ENCODE measurements at places on chromosomes 4 and X.
A peak's percentile ranks its signal among the peaks of the same experiment; 100 is the strongest.

- no peak for DNase-seq
These were observed at the start of gene SYTL5 for GRCh38 chrX:38006291-38006690. Gene SYTL5, plus strand, starts transcription at chrX:38006553. Its CDS starts 27,337 bp downstream, at chrX:38033890.

- no peak for DNase-seq
These were observed 288.0 kb upstream of the SFRP2 start for GRCh38 chr4:154076921-154077320.

GRCh38 chr4:40856277-40856839 is 106.6 kb downstream of the NSUN7 start:
- no peak for DNase-seq

DNA sequence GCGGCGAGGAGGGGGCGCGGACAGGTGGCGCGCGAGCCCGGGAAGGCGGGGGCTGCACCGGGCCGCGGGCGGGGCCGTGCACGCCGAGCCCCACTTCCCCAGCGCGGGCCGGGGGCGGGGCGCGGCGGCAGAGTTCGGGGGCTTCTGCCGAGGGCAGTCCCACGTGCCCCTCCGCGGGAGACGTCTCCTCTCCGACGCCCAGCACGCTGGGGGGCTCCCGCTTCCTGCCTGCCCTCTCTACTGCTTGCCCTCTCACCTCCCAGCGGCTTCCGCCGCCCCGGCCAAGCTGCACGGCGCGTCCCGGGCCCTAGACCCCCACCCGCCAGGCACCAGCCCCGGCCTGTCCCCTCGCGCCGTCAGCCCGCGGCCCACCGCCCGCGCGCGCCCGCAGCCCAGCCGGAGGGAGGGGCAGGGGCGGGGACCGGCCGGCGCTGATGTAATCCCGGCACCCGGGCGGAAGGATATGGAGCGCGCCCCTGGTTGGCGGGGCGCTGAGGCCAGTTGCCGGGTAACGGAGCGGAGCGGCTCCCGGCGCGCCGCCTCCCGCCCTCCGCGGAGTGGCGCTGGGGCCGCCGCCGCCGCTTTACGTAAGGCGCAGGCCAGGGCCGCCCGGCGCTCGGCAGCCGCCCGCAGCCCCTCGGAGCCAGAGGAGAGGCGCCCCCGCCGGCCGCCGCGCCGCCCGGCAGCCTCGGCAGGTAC is at the start of gene KIAA0232:
Gene KIAA0232 (plus strand): TSS at position 581 of the 699 bp plus-strand sequence. CDS start 41,727 bp downstream, outside the sequence.
- DNase-seq, result peak; percentile 23

DNA sequence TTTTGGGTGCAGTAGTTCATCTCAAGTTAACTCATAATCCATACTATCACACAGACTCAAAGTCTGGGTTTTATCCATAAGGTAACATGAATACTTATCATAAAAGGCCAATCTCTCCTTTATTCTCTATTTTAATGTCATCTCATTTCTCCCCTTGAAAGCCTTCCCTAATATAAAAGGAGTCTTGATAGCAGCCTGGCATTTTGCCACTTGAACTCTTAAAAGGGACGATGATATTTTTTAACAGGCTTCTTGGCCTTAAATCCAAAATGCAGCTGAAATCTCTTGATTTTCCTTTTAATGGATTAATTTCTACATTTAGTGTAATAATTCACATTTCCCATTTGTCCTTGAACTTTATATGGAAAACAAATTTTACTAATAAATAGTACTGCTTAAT is 8.4 kb upstream of the JCHAIN start:
- no peak for DNase-seq

DNA sequence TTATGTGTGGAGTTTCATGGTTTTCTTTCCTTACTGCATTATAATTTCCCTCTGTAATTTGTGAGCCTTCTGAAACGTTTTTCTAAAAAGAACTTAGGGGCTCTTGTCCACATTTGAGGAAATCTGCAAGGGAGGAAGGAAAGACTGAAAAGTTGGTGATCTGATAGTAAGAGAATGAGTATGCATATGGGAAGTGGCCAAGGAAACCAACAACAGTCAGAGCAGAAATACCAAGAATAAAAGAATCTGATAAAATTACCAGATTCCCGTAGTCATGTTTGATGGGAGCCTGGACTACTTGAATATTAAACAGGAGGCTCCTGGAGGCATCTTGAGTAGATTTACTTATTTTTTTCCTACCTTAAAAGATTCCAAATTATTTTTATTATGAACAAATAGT is 50.1 kb downstream of the MEPE start:
- no peak for DNase-seq

- DNase-seq, result no peak
These were observed 42.4 kb upstream of the SLC2A9 start for GRCh38 chr4:10063544-10064300.

DNA sequence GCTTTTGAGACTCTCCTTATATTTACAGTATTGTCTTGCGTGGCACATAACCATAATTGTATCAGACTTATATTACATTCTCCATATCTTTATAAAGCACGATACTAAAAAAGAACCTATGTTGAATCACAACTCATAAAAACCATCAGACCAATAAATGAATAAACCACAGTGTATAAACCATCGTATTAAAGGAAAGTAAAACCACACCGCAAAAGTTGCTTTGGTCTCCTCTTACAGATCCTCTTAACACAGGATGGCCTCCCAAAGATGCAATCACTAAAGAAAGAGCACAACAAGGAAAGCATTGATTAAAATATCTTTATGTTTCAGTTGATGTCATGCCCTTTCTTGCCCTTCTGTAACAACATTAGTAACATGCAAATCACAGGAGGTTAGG is 437.9 kb downstream of the AFF2 start:
- no peak for DNase-seq

GRCh38 chr4:92091335-92091734 is 212.4 kb upstream of the GRID2 start:
- DNase-seq, result no peak

DNA sequence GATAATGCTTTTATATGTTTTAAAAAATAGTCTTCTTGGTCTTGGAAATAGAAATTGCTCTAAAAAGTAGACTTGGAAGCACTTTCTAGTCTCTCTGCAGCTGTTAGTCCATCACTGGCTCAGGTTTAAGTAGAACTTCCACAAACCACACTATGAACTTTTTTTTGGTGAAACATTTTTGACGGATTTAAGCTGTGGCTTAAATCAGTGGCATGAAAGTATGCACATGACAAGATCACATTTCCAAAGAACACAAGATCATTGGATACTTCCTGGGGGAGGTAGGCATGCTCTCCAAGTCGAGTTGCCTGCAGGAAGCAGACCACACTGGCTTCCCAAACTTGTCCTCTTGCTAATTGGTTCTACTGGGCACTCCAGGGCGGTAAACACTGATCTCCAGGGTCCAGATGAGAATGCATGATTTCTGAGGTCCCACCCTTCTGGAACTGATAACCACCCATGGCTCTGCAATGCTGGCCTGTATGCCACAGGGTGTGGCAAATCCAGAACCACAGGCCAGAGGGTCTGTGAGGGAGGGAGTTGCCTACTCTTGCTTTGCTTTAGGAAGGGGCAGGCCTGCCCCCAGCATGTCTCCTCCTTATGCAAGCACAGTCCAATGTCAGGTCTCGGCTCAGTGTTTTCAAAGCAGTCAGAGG is 331.9 kb upstream of the SFRP2 start:
- no peak for DNase-seq

- no peak for DNase-seq
These were observed 229.1 kb downstream of the DCTD start for GRCh38 chr4:182688081-182688480.

DNA sequence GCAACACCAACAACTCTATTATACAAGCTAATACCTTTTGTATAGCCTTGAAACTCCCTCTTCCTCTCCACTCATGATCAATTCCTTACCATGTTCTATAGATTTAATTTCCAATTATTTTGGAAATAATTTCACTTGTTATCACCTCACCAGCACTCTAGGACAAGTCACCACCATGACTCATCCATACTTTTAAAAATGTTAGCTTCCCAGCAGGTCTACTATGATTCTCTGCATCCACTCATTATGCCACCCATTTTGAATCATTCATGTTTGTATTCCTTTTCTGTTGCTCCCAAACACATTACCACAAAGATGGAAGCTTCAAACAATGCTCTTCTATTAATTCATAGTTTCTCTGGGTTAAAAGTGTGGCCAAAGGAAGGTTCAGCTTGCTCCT is 469.6 kb downstream of the PDGFC start:
- DNase-seq, result no peak

GRCh38 chrX:41273638-41274037 is 60.3 kb upstream of the DDX3X start:
- DNase-seq, result no peak

GRCh38 chrX:68464796-68465195 is 31.5 kb upstream of the OPHN1 start:
- DNase-seq, result no peak

DNA sequence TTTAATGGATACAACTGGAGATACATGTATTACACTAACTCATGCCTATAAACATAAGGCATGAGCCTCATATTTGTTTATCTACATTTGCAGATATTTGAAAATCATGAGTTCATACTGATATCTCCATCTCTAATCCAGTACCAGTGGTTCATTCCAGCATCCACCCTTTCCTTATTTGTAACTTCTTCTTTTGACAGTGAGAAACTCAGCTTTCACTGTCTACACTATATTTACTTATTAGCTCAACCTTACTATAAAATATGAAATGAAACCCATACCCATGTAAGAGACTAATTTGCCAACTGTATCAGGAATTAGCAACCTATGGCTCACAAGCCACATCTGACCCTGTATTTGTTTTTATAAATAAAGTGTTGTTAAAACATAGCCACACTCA is 161.9 kb upstream of the GPRIN3 start:
- no peak for DNase-seq

DNA sequence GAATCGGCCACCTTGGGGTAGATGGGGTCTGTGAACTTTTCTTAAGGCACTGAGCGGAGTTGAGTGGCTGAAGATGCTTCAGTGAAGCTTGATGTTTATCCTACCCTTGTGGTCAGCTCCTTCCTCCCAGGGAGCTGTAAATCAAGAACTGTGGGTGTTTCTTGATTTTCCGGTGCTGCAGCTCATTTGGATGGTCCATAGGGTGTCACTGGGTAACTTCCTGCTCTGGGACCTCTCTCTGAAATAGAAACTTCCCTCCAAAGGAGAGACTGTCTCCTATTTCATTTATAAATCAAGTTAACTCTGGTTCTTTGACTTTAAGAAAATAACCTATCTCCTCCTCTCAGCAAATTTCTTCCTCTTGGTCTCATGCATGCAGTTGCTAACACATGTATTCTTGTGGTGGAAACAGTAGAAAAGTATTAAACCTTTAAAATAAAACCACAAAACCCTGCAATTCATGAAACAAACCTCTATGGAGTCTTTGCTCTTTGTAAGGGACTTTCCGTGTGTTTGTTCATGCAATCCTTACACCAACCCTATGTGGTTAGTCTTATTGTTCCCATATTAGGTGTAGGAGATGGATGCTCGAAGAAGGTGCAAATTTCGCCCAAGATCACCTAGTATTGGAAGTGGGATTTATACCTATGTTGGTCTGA is 110.3 kb downstream of the SHROOM3 start:
- no peak for DNase-seq

- DNase-seq, result no peak
These were observed 106.7 kb downstream of the ADRA2C start for GRCh38 chr4:3872834-3873313.

- no peak for DNase-seq
These were observed 1306.8 kb downstream of the STIM2 start for GRCh38 chr4:28167411-28167810.

DNA sequence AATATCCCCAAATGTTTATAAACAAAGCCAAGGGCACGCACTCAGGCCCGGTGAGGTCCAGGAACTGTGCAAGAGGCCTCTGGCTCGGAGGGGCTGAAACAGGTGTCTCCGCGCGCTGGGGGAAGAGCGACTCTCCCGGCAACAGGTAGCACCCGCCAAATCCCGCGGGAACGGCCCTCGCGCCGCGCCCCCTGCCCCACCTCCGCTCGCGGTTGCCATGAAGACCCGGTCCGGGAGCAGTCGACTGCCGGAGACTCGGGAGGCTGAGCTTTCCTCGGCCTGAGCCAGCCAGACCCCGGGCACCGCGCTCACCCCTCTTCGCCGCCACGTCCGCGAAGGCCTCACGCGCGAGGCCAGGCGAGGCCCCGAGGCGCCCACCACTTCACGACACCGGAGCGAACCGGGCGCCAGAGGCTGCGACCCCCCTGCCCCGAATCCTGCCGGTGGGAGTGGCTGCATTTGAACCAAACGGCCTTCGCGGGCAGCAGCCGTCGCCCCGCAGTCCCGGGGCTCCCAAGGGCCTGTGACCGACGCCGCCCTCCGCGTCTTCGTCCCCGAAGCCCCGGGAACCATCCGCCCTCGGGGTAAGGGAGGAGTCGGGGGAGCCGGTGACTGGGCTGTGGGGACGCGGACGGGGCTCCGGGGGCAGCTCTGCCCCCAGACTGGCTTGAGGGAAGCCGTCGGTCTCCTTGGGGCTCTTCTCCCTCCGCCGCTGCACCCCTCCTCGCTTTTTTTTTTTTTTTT is at the start of gene NSUN7:
Gene NSUN7 (plus strand): TSS at position 239 of the 744 bp plus-strand sequence. CDS start 739 bp downstream, outside the sequence.
- DNase-seq, result no peak

- no peak for DNase-seq
These were observed 8.0 kb downstream of the AMOT start for GRCh38 chrX:112832481-112833095.

- DNase-seq, result peak; percentile 2
These were observed 852 bp upstream of the WDR44 start for GRCh38 chrX:118345045-118345463.

DNA sequence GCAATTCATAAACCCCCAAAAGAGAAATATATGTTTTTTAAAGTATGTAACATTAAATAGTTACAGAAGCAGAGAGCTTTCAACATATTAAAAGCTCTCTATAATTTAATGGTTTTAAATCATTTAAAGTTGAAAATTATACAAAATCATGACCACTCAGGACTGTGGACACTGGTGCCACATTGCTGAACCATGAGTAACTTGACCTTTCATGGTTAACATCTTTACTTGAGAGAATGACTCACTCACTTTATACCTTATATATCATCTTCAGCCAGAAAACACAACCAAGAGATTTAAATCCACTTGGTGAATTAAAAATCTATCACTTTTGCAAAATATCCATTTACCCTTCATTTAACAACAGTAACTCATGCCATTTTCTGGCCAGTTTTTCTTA is 584.3 kb upstream of the SMIM31 start:
- DNase-seq, result no peak

- DNase-seq, result no peak
These were observed 217.9 kb upstream of the MAB21L2 start for GRCh38 chr4:150363721-150364688.

DNA sequence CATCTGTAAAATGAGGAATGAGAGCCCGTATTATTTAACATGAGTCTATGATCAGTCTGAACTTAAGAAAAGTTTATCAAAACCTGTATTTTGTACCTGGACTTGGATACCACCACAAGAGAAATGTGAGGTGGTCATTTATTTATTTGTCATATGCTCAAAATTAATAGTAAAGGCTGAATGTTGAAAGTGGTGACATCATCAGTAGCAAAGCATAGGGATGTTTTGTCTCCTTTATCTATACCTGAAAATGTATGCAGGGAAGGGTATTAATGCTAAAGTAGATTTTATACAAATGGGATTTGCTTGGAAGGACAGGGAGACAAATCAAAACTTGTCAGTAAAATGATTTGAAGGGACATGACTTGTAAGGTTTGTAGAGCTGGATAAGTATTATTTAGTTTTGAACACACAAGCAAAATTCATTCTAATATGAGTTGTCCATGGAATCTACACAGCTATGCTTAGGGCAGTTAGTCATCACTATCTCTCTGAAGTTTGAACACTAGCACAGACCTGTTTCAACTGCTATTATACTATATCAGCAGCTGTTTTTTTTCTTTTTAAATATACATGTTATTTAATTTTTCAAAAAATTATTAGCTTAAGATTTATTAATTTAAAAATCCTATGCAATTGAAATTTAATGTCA is 52.4 kb upstream of the GUCY1A1 start:
- no peak for DNase-seq

- no peak for DNase-seq
These were observed 38.6 kb downstream of the PJA1 start for GRCh38 chrX:69126642-69127041.

All from SHP77 treated with DMSO at 0.1 percent for 48 hours (cell line).